ENCODE measurements at places on chromosomes 11 and 22.
A peak's percentile ranks its signal among the peaks of the same experiment; 100 is the strongest.

GRCh38 chr22:44413211-44413610 is 84.8 kb downstream of the RTL6 start:
- no peak for DNase-seq

DNA sequence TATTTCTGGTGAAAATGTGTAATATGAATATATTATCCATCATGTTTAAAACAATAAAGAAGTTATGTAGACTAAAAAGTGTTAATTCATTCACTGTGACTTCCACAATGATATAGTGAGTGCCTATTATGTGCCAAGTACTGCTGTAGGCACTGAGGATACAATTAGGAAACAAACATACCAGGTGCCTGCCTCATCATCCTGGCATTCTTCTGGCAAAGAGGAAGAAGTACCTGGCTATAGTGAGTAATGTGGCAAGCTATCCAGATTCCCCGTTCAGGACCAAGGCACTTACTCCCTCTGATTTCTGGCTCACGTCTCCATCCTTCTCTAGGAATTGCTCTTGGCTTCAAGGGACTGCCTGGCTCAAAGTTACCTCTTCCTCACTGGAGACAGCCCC is 77.5 kb upstream of the CLMP start:
- DNase-seq: no peak

DNA sequence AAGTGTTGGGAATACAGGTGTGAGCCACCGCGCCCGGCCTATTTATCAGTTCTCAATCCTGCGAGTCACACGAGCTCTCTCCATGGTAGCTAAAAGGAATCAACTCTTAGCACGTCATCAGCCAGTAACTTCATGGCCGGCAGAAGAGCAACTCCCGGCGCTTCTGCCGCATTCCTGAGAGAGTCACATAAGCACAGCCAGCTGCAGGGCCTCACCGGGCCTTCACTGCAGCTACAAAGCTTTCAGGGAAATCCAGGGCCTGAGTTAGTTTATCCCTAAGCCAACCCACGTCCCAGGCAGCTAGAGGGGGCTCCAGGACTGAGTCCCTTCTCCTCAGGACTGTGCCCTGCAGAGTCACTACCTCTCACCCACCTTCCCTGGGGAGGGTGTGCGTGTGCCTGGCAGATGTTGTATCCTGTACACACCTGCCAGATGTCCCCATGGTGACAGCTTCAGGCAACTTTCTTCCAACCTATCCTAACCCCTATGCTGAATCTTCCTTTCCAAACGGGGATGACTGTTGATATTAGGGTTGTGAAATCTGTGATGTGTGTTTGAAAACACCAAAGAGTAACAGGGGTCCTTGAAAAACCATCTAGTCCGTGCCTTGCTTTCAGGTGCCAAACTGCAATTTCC is 45.9 kb upstream of the ARFGAP3 start:
- peak; percentile 41 for DNase-seq

DNA sequence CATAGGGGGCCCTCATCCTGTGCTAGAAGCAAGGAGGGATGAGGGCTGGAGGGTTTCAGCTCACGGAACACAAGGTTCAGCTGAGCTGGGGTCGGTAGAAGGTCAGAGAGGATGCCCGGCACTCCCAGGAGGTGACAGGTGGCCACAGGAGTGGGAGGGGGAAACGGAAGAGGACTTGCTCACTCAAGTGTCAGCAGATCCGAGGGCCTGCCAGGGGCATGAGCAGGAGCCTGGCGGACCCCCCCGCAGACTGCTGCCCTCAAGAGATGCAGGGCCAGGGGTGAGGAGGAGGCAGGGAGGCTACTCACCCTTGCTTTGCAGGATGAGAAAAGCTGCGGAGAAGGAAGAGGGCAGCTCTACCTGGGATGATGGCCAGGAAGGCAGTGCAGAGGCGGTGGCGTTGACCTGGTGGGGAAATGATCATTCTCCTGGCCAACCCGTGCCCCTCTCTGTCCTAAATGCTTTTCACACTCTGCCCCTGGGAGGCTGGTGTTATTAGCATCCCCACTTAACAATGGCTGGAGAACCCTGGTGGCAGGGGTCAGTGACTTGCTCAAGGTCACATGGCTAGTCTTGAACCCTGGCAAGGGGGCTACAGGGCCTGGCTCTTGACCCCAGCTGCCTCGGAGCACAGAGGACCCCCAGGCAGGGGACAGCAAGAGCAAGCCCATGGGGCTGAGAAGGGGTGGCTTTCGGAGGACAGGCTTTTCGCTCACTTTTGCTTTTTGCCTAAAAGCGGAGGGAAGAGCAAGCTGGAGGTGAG is 30.1 kb upstream of the CSNK1E start:
- DNase-seq: peak; percentile 8

DNA sequence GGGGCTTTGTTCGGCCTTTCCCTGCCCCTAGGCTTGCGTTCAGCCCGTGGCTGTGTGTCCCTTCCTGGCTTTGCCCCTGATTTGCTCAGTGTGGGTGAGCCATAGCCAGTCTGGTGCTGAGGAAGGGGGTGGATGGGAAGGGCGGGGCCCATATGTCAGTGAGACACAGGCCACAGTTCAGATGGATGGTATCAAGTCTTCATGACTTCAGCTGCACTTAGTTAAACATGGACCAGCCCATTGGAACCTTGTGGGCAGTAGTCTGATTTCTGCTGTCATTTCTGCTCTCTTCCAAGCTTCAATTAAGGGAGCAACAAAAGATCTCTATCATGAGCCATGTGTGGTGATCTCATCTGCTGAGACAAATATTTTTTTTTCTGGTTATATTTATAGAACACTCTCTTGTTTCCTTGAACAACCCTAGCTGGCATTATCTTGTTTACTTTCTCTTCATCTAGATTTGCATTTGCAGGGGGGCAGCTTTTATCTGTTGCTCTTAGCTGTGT is 21.6 kb upstream of the PEX26 start:
- no peak for DNase-seq

DNA sequence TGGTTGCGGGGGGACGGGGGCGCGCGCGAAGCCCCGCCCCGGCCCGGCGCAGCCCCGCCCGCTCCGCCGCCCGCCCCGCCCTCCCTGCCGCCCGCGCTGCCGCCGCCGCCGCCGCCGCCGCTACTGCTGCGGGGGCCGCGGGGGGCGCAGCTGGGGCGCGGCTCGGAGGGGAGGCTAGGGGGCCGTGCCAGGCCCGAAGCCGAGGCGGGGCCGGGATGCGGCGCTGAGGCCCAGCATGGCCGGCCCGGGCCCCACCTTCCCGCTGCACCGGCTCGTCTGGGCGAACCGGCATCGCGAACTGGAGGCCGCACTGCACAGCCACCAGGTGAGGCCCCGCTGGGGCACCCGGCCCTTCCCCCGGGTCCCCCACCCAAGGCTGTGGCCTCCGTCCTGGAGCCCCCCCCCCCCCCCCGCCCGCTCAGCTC is at the start of gene ANKRD13D:
ANKRD13D (plus strand) TSS at position 78 of the 425 bp plus-strand sequence; CDS start at position 236, 158 bp downstream.
- no peak for DNase-seq

- DNase-seq: no peak
These were observed 716 bp downstream of the GRM5 start for GRCh38 chr11:89065066-89065465.

- DNase-seq: no peak
These were observed 156.5 kb downstream of the CEP164 start for GRCh38 chr11:117484156-117484555.

DNA sequence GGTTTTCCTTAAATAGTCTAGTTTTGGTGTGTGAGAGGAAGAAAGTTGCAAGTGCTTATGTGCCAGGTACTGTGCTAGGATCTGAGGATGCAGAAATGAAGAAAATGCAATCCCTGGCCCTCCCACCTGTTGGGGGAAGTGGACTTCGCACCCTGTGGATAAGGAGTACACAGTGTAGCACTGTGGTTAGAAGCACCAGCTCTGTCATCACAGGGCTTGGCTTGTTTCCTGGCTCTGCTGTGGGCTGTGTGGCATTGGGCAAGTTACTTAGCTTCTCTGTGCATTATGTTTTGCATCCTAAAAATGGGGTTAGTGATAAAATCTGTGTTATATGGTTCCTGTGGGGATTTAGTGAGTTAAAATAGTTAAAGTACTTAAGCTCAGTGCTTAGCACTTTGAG is 68.2 kb downstream of the ENDOD1 start:
- DNase-seq: no peak

DNA sequence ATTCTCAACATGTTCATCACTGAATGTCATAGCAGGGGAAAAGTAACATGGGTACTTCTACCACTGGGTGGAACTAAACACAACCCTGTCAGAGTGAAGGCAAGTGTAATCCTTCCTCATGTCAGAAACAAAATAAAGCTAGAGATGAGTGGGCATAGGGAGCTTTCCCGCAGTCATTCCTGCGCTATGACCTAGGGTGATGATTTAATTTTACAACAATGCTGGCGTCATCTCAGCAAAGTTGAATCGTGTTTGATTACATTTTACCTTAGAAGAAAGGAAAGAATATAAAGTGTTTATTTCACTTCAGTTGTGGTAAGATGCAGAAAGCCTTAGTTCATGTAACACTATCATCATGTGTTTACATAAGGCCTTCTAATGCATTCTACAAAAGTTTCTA is 355.6 kb downstream of the METTL15 start:
- no peak for DNase-seq

DNA sequence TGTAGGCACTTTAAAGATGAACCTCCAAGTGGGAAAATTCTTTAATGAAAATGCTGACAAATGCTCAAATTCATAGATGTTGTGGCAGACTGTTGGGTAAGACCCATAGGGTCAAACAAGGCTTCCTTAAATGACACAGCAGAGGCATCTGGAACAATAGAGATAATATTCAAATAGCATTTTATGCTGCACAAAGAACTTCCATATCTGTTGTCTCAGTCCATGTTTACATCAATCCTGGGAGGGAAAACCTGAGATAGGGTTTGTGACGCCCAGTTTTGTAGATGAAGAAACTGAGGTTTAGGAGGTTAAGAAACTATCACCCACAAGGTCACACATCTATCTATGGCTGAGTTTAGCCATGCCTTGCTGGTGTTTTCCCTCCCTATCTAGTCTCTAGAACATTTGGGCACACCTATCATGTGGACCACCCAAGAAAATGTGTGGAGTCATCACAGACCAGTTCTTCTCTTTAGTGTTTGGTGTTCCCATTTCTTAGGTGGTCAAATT is 106.4 kb downstream of the EHF start:
- no peak for DNase-seq

DNA sequence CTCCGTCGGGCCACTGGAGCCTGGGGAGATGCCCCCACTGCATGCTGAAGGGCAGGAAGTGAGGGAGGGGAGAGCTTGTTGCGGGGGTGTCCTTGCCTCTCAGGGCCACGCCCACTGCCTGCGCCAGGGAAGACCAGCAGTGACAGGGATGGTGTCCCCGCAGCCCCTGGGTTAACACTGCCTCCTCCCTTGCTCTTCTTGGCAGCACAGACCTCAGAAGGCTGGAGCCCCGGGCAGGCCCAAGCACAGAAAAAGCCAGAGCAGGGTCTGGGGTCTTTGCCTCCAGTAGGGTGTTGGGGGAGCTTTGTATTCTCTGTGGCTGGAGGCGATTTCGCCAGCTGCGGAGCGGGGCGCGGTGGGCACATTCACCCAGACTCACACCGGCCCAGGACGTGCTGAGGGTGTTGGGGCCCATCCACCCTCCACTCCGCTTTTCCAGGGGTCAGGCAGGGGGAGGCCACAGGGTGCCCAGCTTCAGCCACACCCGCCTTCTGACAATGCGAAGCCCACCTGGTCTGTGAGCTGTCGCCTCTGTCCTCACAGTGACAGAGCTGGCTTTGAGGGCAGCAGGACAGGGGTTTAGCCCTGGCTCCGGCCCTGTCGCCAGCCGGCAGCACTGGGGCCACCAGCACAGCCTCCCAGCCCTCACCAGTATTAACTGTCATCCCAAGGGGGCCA is 83.7 kb downstream of the CDKN1C start:
- DNase-seq: no peak

DNA sequence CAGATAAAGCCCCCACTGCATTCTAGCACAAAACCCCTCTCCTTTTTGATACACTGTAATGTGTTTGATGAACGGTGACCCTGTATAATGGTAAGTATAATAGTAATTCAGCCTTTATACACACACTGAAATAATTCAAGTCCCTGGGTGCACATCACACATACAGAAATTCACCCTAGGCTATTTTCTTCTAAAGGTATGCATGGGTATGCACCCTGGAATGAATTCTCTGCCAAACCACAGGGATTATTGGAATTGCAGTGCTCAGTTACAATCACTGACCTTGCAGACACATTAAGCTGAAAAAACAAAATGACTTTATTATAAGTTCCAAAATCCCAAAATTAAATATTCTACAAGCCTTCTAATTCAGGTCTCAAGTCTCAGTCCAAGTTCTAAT is 245.9 kb upstream of the FAT3 start:
- no peak for DNase-seq

DNA sequence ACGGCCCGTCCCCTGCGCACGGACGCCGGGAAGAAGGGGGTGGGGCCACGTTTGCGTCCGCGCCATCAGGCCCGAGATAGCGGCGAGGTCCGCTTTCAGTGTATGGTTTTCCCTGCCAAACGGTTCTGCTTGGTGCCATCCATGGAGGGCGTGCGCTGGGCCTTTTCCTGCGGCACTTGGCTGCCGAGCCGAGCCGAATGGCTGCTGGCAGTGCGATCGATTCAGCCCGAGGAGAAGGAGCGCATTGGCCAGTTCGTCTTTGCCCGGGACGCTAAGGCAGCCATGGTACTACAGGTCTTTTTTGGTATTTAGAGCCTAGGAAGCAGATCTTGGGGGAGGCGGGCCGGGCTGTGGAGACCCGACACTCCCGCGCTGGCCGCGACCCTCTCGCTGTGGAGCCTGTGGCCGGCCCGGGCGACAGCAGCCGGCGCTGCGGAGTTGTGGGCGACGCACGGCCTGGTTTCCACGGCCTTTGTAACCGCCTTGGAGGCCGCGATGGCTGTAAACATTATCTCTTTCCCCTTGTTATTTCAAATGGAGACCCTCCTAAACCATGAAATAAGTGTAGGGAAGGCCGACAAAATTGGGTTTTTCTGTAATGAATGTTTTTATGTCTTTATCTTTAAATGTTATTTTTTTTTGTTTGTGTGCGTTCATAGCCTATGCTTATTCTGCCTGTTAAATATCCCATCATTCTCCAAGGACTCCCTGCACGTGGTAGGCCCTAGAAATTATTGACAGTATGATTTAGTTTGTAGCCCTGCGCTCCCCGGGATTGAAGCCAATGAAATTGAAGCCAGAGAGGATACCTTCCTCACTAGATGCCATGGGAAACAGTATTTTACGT is at the start of gene AASDHPPT:
AASDHPPT (plus strand) TSS at position 54 of the 847 bp plus-strand sequence; CDS start at position 103, 49 bp downstream.
- DNase-seq: no peak

GRCh38 chr22:48091060-48091650 is 1328.7 kb downstream of the TBC1D22A start:
- no peak for DNase-seq

DNA sequence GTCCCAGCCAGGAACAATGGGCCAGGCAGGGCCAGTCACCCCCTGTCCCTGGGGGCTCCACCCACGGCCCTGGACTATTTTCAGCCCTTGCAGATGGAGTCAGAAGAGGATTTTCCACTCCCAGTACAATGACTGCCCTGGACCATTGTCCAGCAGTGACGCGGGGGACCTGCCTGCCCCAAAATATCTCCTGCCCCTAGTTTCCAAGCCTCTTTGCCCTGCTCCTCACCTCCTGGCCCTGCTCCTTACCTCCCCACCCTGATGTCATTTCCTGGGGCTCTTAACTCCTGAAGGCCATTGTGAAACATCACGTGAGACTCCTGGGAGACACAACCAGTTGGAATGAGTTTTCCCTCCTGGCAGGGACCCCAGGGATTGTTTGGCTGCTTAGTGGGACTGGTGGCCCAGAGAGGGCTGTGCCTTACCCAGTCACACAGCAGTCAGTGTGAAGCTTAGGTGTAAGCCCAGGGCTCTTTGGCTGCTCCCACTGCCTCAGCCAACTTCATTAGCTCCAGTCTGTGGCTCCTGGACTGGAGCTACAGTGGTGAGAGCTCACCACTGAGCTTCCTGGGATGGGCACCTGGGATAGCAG is 22.2 kb downstream of the P2RY2 start:
- DNase-seq: peak; percentile 49
